CD4-positive, alpha-beta T cell treated with Interleukin-15 for 4 hours (primary cell): ENCODE measurements at places on chromosomes 16 and 17.
A peak's percentile ranks its signal among the peaks of the same experiment; 100 is the strongest.

DNA sequence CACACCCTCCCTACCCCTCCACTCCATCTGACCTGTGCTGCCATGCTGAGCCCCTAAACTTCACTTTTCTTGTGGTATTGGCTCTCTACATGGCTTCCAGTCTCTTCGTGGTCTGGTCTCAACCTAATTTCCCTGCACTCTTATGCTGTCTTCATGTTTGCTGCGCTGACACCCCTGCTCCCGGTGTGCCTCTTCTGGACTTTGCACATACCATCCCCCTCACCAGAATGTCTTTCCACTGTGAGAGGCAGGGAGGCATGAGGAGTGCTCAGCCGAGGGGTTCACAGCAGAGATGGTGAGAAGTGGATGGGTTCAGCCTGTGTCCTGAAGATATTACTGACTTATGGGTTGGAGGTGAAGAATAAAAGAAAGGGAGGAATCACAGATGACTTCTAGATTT is 2.5 kb downstream of the TNFSF12 start:
- DNase-seq: no peak

DNA sequence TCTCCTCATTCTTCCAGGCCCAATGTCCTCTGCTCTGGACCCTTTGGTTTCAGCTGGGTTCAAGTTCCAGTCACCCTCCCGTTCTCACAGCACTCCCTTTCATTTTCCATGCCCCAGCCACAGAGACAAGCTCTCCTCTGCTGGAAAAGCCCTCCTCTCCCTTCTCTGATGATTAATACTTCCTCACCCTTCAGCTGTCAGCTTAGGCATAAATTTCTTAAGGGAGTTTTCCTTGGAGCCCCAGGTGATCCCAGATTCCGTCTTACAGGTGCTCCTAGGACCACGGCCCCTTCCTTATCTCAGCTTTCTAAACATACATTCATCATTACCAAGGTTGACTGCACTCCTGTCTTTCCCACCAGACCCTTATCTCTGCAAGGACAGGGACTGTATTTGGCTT is 10.4 kb downstream of the CHAD start:
- no peak for DNase-seq

DNA sequence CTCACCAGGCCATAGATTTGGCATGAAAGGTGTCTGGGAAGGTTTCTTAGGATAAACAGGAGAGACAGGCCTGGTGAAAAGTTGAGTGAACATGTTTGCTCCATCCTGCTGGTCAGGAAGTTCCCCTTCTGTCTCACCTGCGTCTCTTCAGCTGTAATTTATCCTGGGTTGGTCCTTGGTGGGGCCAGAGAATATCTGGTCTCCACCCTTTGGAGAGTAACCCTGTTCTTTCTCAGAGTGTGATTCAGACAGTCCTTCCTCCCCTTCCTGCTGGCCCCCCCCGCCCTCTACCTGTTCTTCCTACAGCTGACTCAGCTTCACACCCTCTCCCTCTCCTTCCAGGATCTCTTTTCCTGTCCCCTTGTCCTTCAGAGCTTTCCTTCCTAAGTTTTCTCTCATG is 17.1 kb downstream of the MINK1 start:
- no peak for DNase-seq

- DNase-seq: no peak
Observed at GRCh38 chr17:81151278-81151677, 14.0 kb upstream of the PVALEF start.

DNA sequence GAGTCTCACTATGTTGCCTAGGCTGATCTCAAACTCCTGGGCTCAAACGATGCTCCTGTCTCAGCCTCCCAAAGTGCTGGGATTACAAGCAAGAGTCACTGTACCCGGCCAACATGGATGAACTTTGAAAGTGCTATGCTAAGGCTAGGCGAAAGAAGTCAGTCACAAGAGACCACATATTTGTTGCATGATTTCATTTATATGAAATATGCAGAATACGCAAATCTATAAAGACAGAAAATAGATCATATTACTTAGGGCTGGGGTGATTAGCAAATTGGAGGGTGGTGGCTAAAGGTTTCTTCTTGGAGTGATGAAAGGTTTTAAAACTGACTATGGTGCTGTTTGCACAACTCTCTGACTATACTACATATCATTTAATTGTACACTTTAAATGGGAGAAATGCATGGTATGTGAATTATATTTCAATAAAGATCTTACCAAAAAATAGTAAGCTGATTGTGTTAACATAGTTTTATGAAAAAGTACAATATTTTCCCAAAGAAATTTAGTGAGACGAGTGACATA is 1.2 kb upstream of the FLYWCH1 start:
- DNase-seq: no peak

- DNase-seq: no peak
Observed at GRCh38 chr16:6910301-6910700, 422.3 kb upstream of the RBFOX1 start.

DNA sequence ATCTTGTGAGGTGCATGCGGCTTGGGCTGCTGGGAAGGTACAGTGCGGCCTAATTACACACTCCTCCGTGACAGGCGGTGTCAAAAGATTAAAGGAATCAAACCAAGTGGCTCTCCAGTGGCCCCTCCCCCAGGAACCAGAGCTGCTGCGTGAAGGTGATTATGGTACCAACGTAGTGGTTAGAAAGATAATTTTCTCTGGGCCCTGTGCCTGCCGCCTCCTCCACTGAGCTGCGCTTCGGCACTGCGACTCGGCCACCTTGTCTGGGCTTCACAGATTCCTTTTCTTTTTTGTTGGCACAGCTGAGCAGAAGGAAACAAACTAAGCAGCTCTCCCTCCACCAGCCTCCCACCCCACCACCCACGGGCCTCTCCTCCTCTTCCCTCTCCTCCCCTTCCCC is 113.2 kb upstream of the SDK2 start:
- no peak for DNase-seq

DNA sequence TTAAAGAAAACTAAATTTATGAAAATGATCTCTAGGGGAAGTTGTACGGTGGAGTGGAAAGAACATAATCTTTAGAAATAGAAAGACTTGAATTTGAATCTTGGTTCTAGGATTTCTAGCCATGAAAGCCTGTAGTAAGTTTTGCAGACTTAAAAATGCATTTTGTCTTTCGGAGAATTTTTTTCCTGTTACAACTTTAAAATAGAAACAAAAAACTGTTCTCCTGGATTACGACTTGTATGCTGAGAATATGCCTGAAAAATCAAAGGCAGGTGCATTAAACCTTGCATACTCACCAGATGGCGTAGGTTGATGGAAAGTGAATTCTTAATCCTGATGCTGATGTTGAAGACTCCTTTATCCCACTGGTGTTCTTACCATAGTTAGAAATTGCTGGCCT is 7.5 kb upstream of the MPHOSPH6 start:
- no peak for DNase-seq

- DNase-seq: no peak
Observed at GRCh38 chr16:88864099-88864498, 2.4 kb downstream of the PABPN1L start.

- no peak for DNase-seq
Observed at GRCh38 chr17:31499771-31500554, 108.5 kb downstream of the RAB11FIP4 start.

GRCh38 chr16:88325087-88325750 is 57.5 kb upstream of the ZNF469 start:
- DNase-seq: no peak

GRCh38 chr17:45709728-45710288 is 74.3 kb upstream of the CRHR1 start:
- no peak for DNase-seq

- DNase-seq: no peak
Observed at GRCh38 chr17:8022360-8023003, 16.4 kb upstream of the ALOX15B start.

GRCh38 chr17:8079291-8080207 is 8.0 kb downstream of the ALOX12B start:
- peak; percentile 77 for DNase-seq
